ENCODE measurements at places on chromosomes 16 and 17.

DNA sequence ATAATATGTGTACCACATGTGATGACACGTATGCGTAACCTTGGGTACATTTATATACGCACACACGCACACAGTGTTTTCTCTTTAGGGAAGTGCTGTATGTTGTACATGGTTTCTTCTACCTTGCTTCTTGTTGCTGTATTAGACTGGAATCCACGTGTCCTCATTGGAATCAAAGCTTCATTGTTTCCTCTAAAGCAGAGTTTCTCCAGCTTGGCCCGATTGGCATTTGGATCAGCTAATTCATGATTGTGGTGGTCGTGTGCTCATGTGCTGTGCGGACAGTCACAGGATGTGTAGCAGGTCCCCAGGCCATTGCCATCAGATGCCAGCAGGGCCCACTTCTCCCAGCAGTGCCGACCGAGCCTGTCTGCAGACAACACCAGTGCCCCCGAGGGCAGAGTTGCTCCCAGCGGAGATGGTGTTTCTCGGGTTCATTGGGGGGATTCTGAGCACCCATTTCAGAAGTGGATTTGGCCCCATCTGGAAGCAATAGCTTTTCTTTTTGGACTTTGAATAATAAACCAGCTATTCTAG is 148.4 kb downstream of the RPTOR start:
- DNase-seq = no peak

- no peak for DNase-seq
Measured at GRCh38 chr17:36544044-36544306, 744 bp upstream of the GGNBP2 start.

- no peak for DNase-seq
Measured at GRCh38 chr16:12775656-12776236, 27.9 kb downstream of the CPPED1 start.

- no peak for DNase-seq
Measured at GRCh38 chr16:78996790-78997189, 603.7 kb downstream of the MAF start.

DNA sequence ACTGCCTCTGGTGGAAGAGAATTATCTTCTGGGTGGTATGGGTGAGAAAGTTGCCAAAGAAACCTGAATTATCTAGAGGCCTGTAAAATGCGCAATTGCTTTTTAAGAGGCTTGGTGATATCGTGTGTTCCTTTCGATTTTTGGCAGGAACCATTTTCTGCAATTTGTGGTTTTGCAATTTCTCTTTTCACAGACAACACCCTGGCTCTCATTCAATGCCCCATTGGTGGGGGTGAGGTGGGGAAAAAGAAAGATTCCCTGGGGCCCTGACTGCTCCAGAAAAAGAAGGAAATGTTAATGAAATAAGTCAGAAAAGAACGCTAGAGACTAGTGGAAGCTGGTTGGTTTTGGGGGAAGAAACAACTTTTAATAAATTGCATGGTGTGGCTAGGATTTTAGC is 77.4 kb downstream of the ANKFN1 start:
- no peak for DNase-seq

DNA sequence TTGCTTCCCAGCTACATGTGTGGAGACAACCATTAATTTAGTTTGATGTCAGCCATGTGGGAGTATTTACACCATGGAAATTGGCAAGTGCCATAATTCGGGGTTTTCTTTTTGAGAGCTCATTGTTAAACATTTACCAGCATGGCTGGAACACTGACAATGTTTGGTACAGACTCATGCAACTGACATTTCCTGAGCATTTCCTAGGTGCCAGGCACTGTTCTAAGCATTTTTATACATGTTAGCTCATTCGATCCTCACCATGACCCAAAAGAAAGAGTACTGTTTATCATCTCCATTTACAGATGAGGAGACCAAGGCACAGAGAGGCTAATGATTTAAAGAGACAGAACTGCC is 86.9 kb downstream of the FOXL1 start:
- no peak for DNase-seq

- no peak for DNase-seq
Measured at GRCh38 chr17:74190807-74191406, 12.6 kb upstream of the RPL38 start.

GRCh38 chr16:54928411-54929089 is 2.1 kb upstream of the IRX5 start:
- DNase-seq = no peak

- no peak for DNase-seq
Measured at GRCh38 chr17:49472527-49472926, 22.6 kb upstream of the NGFR start.

DNA sequence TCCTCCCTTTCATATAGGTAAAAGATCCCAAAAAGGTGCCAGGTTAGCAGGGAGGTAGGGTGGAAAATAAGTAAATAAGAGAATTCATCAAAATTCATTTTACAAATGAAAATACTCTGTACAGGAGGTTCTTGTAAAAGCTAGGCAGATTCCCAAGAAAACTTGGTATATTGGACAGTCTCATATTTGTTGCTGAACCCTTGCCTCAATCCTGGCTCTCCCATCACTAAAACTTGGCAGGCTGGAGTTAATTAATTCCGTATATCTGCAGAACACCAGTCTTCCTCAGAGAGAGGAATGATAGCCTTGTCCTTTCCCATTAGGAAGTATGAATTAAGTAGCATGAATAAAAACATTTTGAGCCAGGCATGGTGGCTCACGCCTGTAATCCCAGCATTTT is 66.2 kb upstream of the MTMR4 start:
- no peak for DNase-seq

GRCh38 chr16:56373003-56373402 is 52.3 kb downstream of the AMFR start:
- no peak for DNase-seq

GRCh38 chr16:906296-906695 is 64.5 kb downstream of the LMF1 start:
- DNase-seq = no peak

- DNase-seq = no peak
Measured at GRCh38 chr17:1467898-1468492, 12.0 kb upstream of the CRK start.

DNA sequence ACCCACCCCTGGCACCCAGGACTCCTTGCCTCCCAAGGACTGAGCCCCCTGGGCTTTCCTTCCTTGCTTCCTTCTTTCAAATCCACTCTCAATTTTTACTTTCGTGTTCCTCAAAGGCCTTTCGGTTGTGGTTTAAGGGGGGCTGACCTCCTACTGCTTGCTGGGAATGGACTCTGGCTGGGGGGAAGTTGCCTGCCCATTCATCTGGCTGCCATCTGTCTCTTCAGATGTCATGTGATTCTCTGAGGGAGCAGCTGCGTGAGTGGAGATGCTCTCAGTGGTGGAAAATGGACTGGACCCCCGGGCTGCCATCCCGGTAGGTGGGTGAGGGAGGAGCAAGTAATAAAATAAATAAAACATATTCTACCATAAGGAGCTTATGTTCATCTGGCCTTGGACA is 93.8 kb upstream of the RPRML start:
- DNase-seq = no peak

GRCh38 chr17:6514371-6514770 is 42.0 kb downstream of the PITPNM3 start:
- DNase-seq = no peak

DNA sequence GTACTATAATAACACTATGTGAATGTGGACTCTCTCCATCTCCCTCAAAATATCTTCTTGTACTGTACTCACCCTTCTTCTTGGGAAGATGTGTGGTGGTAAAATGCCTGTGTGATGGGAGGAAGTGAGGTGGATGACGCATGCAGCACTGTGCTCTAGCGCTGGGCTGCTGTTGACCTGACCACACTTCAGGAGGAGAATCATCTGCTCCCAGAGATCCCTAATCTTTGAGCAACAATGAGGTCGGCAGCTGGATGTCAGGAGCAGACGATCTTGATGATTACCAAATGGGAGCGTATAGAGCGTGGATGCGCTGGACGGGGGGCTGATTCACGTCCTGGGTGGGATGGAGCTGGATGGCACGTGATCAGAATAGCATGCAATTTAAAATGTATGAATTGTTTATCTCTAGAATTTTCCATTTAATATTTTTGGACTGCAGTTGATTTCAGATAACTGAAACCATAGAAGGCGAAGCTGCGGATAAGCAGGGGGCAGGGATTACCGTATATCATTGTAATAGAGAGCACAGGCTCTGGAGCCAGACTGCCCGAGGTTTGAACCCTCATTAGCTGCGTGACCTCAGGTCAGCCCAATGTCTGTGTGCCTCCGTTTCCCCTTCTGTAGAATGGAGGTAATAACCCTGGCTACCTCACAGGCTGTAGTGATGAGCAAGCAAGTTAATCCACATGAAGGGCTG is 23.7 kb upstream of the CYLD start:
- no peak for DNase-seq

GRCh38 chr16:5900046-5900445 is 802.5 kb upstream of the EEF2KMT start:
- no peak for DNase-seq

GRCh38 chr16:66289051-66289680 is 77.3 kb upstream of the CDH5 start:
- DNase-seq = no peak

DNA sequence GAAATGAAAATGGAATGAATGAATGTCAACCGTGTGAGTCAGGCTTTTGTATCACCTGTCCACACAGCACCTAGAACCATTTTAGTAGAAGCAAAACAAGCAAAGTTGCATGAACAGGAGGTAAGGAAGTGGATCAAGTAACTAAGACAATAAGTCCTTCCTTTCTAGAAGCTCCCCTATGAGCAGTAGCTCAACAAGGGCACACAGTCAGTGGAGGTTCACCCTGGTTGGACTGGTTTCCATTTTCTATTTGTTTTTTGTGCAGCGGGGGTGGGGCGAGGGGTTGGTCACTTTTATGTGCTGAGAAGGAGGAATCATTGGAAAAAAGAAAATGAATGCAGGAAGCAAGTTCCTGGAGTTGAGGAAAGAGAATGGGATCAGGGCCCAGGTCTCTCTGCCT is 4.0 kb upstream of the HSBP1 start:
- DNase-seq = no peak
